ENCODE measurements at places on chromosomes 6 and 20.

- no peak for DNase-seq
Measured at GRCh38 chr6:7668936-7669335, 57.0 kb upstream of the BMP6 start.

DNA sequence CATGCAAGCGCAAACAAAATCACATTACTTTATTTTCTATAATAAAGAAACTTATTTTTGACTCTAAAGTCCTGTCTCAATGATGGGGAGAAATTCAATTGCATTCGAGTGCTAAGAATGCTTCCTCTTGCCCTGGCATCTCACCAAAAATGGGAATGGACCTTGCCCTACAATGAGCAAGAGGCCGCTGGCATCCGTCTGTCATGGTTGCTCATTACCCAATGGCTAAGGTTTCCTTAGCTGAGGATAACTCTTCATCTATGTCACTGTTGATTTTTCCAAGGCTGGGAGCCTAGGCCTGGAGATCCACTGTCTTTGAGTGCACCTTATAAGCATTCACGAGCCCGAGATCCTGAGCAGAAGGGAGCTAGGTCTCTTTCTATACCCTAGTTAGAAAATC lies 471.3 kb upstream of the NRSN1 start:
- DNase-seq, result no peak

DNA sequence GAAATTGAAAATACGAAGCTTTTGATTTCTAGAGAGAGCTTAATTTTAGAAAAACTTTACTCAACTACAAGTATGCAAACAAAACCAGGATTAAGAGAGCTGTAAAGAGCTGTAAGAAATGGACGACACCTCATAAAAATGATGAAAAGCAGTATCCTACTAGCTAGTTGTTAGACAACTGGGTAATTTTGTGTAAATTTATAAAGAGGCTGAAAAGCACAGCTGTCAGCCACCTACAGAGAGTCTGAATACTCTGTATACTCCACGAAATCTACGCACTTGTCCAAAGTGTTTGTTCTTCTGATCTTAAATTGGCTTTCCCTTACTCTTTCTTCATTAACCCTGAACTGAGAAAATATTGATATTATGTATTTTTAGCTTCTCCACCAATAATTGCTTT lies 808.4 kb upstream of the EPHA7 start:
- no peak for DNase-seq

DNA sequence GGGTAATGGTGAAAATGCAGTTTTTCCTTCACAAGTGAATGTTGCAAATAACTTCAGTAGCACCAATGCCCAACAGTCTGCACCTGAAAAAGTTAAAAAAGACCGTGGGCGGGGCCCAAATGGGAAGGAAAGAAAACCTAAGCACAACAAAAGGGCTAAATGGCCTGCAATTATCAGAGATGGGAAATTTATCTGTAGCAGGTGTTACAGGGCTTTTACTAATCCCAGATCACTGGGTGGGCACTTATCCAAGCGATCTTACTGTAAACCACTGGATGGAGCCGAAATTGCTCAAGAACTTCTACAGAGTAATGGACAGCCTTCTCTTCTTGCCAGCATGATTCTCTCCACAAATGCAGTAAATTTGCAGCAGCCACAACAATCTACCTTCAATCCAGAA lies 64.8 kb upstream of the SMIM8 start:
- DNase-seq, result no peak

GRCh38 chr20:58446960-58447265 lies 57.9 kb downstream of the VAPB start:
- DNase-seq, result no peak

- no peak for DNase-seq
Measured at GRCh38 chr6:160139420-160139851, 17.8 kb downstream of the SLC22A1 start.

DNA sequence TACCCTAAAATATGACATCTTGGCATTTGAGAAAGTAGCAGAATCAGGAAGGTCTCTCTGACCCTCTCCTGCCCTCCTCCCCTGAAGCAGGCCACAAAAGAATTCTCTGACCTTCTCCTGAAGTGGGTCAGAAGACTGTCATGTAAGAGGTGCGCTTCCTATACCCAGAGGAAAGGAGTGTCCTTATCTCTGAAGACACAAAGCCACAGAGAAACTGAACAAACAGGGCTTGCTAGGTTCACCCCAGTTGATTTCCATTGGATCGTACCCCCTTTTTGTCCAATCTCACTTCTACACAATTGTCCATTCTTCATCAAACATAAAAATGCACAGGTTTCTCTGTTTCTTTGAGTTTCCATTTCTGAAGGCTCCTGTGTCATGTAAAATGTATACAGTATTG lies 272.0 kb upstream of the SOX4 start:
- no peak for DNase-seq

All from stimulated activated CD4-positive, alpha-beta T cell treated with anti-CD3 and anti-CD28 coated beads, Interleukin-2, amount 100 ng/mL, for 4 hours (primary cell).